ENCODE measurements at places on chromosomes 3 and 15.

DNA sequence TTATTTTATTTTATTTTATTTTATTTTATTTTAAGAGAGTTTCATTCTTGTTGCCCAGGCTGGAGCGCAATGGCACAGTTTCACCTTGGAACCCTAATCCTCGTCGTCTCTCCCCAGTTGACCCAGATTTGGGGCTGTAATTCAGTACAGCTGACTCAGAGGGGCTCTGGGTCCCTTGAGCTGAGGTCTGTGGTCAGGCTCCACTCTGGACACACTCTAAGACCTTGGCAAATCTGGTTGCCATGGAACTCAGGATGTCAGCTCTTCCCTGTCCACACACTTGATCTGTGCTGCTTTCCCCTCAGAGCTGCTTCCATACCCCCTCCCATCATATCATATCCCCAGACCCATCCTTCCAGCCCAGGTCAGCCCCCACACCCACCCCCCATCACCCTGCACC lies 675 bp upstream of the CYP11A1 start:
- DNase-seq: no peak

GRCh38 chr3:101732240-101732641 lies 7.8 kb downstream of the CEP97 start:
- no peak for DNase-seq

DNA sequence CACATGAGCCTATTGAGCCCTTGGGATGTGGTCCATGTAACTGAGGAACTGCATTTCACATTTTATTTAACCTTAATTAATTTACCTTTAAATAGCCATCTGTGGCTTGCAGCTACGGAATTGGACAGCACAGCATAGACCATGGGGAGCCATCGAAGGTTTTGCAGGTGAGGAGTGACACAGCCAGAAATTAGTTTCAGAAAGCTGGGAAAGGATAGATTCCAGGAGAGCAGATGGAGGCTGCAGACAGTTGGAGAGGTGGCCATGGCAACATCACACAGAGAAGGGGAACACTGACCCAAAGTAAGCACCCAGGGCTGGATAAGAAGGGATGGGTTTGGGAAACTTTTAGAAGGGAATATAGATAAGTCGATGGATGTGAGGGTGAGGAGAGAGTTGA lies 100.1 kb upstream of the SLC6A11 start:
- no peak for DNase-seq

- no peak for DNase-seq
Observed at GRCh38 chr3:13120928-13121552, 47.8 kb upstream of the IQSEC1 start.

DNA sequence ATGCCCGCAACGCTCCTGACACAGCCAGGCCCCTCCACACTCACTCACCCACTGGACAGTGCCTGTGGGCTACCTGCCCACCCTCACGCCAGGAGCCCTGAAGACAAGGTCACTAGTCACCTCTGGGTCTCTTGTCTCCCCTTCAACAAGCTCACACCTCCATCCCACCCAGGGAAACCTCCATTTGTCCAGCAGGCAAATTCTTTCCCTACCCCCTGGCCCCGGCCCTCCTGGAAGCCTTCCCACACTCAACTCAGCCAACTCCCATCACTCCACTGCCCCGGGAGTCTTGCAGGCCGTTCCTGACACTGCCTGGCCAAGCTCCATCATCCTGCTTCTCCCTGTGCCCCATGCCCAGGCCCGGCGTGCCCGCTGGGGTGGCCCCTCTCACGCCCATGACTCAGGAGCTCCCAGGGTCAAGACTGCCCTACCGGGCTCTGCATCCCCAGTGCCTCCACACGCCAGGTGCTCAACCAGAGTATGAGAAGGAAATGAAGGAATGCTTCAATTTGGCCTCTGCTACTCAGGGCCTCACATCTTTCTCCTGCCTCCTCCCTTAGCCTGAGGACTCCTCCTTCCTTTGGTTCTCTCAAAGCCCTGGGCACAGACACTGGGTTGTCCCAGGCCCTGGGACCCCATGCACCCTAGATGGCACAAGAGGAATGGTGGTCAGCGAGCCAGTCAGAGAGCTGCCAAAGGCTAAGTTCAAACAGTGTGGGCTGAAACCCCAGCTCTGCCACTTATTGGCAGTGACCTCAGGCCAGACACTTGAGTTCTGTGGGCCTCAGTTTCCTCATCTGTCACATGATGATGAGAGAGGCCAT lies 88.6 kb downstream of the SEC22A start:
- no peak for DNase-seq

- no peak for DNase-seq
Observed at GRCh38 chr3:114115143-114115542, 58.6 kb downstream of the QTRT2 start.
